Stimulated activated CD4-positive, alpha-beta T cell treated with anti-CD3 and anti-CD28 coated beads, Interleukin-12 subunit alpha, Interleukin-12 subunit beta, amount 100 ng/mL, for 48 hours (primary cell): ENCODE measurements at places on chromosomes 5 and 9.
A peak's percentile ranks its signal among the peaks of the same experiment; 100 is the strongest.

DNA sequence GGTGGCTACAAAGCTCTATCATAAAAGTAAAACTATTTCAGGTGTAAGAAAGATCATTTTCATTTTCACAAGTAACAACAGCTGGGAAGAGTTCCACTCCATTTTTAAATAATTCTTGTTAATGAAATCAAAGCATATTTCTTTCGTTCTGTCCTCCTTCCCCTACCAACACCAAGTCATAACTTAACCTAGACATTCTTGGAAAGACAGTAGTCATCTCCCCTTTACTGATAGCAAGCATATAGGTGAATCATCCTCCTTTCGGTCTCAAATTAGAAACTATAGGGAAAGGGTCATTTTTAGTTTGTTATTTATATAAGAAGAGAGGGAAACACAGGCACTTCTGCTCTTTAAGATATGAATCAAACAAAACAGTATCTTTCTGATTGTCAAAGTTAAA, 38.2 kb downstream of the MPDZ start:
- no peak for DNase-seq

DNA sequence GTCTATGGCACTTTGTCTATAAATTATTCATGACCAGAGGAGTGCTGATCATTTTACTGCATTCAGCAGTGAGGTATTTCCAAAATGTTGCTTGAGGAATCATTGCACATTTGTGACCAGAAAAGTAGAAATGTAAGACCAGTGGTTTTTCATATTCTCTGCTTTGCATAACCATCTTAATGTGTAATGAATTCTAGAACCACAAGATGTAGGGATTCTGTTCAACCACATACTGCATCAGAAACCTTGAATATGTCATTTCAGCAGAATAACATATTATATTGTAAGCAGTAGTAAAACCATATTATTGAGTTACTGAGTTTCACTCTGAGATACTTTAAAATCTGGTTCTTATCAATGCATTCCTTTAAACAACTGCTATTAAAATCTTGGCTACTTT, 1243.4 kb downstream of the MAT2B start:
- DNase-seq: no peak

GRCh38 chr5:139374909-139375308, 8.2 kb downstream of the SLC23A1 start:
- DNase-seq: no peak

DNA sequence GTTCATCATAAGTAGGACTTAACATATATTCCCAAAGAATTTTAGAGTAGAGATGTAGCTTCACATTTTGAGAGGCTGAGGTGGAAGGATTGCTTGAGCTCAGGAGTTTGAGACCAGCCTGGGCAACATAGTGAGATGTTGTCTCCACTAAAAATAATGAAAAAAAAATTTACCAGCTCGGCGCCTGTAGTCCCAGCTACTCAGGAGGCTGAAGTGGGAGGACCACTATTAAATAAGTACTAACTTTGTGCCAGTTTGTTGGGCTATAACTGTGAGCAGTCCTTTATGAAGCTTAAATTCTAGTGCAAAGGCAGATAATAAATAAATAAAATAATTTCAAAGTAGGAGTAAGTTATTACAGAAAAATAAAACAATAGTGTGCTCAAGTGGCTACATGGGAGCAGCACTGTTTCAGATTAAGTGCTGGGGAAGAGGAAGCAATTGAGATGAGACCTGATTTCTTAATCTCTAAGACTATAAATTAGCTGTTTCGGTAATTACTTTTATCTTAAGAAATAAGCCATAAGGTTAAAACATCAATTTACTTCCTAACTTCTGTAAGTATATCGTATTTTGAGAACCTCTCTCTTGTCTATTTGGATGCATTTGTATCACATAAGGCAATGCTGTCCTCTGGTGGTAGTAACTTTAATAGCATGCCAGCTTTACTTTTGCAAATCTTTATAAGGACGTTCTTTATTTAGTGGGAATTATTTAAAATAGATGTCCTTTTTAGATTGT, 98.9 kb downstream of the CSNK1G3 start:
- DNase-seq: peak; percentile 27

GRCh38 chr9:132239999-132240840, 78.4 kb downstream of the NTNG2 start:
- DNase-seq: no peak

GRCh38 chr9:85332487-85332886, 409.3 kb downstream of the AGTPBP1 start:
- no peak for DNase-seq

DNA sequence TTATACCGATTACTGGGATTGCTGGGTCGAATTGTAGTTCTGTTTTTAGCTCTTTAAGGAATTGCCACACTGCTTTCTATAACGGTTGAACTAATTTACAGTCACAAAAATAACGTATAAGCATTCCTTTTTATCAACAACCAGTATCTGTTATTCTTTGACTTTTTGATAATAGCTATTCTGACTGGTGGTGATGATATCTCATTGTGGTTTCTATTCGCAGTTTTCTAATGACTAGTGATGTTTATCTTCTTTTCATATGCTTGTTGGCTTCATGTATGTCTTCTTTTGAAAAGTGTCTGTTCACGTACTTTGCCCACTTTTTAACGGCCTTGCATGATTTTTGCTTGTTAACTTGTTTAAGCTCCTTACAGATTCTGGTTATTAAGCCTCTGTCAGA, 74.4 kb downstream of the FAM174A start:
- DNase-seq: no peak

DNA sequence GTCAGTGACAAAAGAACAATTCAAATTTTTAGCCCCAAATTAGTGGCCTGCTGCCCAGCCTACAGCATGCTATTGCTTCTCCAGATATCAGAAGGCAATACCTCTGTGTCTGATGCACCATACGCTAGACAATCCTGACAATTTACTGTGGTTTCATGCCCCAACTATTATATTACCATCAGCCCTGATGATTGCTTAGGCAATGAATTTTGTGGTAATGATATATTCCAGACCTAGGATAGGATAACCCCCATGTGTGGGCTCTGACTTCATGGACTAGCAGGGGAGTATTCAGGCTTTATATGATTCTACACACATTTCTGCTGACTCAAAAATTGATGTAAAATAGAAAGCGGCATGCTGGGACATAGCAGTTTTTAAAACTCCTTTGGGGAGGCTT, 168.7 kb upstream of the FST start:
- no peak for DNase-seq

- DNase-seq: no peak
These were observed 22.8 kb upstream of the ABLIM3 start for GRCh38 chr5:149118463-149118862.

DNA sequence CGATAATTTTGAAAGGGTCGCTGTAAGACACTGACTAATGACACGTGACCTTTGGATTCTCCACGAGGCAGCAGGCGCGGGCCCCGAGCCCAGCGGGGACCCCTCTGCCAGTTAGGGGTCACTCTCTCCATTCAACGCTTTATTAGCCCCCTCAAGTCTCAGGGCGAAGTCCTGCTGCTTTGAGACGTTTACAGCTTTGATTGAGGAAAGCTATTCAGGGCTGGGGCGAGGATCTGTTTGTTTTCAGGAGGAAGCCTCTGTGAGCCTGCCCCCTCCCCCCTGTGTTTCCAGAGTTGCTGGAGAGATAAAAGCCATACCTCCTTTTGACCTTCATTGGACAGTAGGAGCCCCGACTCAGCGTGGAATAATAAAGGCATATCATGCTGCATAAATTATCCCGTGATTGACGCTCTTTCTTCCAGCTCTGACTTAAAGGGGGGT, 31.4 kb upstream of the MSX2 start:
- DNase-seq: no peak

DNA sequence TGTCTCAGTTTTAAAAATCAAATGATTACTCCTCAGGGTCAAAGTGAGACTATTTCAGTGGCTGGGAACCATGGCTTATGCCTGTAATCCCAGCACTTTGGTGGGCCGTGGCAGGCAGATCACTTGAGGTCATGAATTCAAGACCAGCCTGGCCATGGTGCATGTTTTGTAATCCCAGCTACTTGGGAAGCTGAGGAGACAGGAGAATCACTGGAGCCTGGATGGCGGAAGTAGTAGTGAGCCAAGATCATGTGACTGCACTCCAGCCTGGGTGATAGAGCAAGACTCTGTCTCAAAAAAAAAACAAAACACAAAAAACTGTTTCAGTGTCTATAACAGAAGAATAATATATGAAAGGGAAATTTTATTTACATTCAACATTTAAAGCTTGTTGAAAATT, 182.9 kb downstream of the ARHGEF28 start:
- DNase-seq: no peak

DNA sequence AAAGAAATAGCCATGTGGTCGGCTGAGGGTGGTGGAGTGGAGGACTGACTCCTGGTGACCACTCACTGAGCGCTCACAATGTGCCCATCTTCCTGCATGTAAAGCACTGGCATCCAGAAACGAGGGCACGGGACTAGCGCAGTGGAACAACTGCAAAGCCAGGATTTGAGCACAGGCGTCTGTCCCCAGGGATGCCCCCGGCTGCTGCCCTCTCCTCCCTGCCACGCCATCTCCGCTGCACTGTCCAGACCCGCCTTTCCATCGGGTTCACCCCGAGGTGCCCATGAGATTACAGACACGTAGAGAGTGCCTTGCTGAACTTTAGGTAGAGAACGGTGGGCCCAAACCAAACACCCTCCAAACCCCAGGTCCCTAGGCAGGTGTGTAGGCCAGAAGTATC, 44.7 kb downstream of the PRRT1B start:
- DNase-seq: no peak

DNA sequence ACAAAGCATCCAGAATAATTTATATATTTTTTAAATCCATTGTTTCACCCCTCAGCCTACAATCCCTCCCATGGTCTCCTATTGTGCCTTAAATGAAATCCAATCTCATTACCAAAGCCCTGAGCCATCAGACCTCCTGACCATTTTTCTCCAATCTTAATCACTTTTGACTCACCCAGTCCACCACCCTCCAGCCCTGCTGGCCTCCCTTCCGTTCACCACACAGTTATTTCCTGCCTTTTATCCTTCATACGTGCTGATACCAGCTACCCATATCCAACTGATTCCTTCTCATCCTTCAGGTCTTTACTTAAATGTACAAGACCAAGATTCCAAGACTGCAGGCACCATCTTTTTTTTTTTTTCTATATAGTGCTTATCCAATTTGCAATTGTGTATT, 1026.7 kb upstream of the DMAC1 start:
- no peak for DNase-seq

GRCh38 chr5:6510973-6511372, 62.3 kb downstream of the UBE2QL1 start:
- no peak for DNase-seq

DNA sequence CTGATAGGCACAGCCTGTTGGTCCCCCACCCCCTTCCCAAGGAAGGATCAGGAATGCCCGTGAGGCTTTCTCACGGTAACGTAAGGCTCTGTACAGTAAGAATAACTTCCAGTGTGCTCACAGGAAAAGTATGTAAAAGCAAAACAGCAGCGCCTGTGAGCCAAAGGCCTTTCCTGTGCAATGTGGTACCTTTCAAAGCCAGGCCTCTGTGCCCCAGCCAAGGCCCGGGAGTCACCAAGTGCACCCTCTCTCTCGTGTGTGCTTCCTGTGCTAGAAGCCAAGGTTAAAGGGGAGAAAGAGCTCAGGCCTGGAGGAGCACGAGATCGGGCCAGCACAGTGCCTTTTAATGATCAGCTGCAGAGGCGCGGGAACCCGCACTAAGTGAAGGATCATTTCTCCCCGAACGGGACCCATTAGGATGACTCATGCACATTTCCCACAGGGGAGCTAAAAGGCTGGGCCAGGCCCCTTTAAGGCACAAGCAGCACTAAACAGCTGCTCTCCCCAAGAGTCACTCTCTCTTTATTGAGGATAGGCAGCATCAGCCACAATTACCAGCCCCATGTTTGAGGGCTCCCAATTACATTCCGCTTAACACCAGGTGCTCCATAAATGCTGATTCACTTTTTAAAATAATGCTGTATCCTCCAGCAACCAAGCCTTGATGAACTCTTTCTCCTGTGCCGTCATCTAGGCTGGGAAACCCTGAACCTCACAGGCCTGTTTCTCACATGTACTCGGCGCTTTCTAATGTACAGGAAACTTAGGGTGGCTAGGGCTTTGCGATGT, 42.8 kb downstream of the SHB start:
- DNase-seq: no peak

DNA sequence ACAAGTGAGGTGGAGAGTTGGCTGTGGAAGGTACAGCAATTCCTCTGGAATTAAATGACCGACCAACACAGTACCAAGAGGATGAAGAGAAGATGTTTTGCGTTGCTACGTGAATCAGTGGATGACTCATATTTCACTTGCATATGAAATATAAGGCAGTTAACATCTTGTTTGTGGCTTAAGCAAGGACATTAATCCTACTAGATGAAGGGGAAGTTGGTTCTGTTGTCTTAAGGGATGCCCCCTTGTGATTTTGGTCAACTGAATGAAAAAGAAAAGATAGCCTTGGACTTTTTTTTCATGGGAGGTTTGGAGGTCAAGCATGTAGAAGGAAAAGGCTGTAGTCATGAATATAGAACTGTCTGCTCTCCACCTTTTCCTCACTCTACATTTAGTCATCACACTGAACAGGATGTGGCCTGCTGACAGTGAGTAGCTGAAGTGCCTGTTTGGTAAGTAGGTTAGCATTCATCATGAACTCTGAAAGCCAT, 33.9 kb downstream of the VLDLR start:
- DNase-seq: peak; percentile 7

- DNase-seq: no peak
These were observed 26.2 kb downstream of the RAD23B start for GRCh38 chr9:107309271-107309670.

DNA sequence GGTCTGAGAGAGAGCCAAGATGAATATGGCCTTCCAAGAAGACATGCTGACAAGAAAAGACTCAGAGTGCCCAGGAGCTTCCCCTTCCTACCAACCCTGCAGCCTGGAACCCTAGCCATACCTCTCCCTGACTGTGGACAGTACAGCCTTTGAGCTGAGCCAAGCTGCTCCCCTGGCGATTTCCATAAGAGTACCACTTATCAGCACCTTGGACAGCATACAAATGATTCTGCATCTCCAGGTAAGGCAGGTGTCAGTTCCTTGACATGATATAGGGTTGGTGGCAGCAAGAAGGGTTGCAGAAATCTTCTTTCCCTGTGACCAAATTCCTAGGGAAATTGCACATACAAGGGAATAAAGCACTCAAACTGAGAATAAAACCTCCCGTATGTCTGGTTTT, 58.3 kb downstream of the MFAP3 start:
- no peak for DNase-seq

DNA sequence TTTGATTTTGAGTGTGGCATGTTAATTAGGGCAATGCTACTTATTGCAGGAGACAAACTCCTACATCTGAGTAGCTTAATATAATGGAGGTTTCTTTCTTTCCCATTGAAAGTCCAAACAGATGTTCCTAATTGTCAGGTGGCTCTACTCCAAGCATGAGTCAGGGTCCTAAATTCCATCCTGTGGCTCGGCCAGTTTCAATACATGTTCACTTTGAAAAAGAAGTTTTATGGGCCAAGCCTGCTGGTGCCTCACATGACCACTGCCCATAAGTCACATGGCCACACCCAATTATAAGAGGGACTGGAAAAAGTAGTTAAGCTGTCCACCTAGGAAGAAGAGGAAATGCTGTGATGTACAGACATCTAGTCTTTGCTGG, 170.4 kb downstream of the ARRDC3 start:
- DNase-seq: no peak

GRCh38 chr9:33125461-33125860, 41.7 kb downstream of the B4GALT1 start:
- DNase-seq: no peak
